Stimulated activated CD8-positive, alpha-beta memory T cell treated with anti-CD3 and anti-CD28 coated beads, Interleukin-7, amount 100 ng/mL, for 24 hours (primary cell): ENCODE measurements at places on chromosomes 7 and 10.

DNA sequence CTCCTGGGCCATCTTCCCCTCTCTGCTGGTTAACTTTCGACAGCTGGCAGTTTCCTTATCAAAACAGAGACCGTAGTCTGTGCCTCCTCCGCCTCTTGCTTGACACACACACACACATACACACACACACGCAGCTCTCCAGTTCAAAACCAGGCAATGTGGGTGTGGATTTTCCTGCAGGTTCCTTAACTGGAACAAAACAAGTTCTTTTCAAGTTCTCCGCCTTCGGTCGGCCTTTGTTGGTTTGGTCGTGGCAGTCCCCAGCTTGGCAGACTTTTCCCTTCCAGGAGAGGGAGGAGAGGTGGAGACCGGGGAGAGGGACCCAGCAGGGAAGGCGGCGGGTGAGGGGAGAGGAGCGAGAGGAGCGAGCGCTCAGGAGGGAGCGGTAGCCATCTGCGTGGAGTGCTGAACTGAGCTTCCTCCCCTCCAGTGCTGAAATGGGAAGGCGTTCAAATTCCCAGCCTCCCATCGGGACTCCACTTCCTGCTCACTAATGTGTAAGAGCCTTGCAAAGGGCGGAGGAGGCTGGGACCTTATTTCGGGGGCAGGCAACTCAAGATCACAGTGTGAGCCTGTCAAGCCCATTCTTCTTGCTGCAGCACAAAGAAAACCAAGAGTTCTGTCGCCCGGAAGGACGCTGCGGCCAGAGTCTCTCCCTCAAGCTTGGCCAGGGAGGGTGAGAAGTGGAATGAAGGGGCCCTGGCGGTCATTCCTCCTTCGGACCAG lies 120.6 kb downstream of the PRPF18 start:
- no peak for DNase-seq

DNA sequence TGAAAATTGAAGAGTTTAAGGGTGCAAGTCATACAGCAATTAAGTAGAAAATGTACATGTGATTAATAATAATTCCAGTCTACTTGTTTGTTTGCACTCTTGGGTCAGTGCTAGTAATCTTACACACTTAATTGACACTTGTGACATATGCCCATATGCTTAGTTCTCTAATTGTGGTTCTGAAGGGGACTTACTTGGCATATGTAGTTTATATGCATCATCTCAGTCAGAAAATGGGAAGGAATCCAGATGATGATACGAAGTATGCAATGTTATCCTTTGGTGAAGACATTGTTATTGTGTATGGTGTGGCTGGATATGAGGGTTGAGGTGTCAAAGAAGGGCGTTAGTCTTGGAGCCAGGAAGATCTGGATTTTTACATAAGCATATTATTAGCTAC lies 193.5 kb upstream of the HDAC9 start:
- no peak for DNase-seq

GRCh38 chr10:105585753-105586152 lies 944.7 kb downstream of the SORCS3 start:
- no peak for DNase-seq

- no peak for DNase-seq
These were observed 1.3 kb downstream of the INSYN2A start for GRCh38 chr10:127195041-127195506.

DNA sequence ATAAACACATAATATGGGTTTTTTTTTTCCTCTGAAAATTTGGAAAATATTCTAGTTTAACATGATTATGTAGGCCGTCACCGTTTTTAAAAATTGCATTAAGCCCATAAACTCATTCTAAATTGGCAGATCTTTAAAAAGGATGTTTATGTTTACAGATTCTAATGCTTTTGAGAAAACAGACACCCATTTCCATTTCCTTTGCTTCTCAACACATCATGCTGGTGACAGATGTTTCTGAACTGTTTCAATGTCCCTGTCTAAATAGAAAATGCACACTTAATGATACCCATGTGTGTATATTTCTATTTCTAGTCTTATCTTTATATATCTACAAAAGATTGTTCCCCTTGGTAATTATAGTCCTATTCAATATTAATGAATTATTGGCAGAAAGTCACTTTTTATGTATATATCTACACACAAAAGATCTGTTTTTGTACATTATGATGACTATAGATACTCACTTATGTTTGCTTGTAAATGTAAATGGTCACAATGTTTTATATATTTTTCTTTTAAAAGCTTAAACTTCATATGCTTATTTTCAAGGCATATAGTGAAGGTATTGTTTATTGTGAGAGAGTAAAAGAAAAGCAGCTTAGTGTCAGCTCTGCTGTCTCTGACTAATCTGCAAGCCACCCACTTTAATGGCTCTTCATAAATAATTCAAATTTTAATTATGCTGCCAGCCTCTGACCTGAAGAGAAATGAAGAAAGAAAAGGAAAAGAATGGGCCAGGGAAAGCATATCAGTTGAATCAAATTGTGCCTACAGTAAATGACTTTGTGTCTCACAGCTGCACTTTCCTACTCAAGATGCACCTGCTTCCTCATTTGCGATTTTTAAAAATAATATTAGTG lies 179.4 kb downstream of the CACNA2D1 start:
- DNase-seq: no peak

DNA sequence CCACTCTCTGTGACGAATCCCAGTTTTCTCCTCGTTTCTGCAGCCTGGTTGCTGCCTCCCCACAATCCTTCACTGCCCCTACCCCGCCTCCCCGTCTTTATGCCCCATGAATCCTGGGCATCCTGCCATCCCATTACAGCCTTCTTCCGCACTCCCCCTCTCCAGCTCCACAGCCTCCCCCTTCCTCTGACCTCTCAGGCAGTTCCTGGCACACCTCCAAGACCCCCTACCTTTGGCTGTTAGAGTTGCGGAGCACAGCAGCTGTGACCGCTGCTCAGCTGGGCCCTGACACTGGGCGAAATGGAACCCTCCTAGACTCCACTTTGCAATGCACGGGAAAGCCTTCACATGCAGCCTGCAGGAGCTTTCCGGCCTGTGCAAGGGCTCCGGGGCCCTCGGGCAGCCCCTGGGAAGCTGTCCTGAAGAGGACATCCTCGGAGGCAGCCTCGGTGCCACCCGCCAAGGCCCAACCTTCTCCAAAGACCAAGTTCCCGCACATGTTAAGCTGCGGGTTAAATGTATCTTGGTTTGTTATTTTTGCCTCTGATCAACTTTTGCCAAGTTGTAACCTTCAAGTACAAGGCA lies 400.7 kb upstream of the MKI67 start:
- DNase-seq: no peak

DNA sequence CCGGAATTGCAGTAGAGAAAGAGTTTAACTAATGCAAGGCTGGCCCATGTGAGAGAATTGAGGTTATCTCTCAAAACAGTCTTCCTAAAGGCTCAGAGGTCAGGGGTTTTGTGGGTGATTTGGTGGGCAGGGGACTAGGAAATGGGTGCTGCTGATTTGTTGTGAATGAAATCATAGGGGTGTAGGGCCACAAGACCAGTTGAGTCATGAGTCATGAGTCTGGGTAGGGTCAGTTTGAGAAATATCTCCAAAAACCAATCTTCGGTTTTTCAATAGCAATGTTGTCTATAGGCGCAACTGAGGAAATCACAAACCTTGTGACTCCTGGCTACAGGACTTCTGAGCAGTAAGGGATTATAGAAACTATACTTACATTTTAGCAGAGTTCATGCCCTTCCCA lies 460.0 kb upstream of the NRP1 start:
- DNase-seq: no peak

- no peak for DNase-seq
These were observed 774.7 kb downstream of the SUGCT start for GRCh38 chr7:40909346-40909980.

- no peak for DNase-seq
These were observed 13.8 kb downstream of the ZSCAN21 start for GRCh38 chr7:100063376-100063775.

DNA sequence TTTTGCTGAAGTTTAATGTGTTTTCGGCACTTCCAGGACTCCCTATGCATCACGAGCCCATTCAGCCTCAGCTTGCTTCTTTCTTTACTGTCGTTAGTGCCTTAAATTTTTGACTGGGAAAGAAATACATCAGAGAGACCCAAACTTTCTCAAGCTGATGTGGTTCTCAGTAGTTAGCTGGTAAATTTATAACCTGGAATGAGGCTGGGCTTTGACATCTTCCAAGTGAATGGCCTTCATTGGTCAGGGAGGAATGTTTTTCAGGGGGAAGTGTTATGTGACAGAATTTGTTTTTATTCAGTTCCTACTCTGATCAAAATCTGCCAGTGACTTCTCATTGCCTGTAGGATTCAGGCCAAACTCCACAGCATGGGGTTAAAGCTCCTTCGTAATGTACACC lies 296.9 kb downstream of the SORCS3 start:
- DNase-seq: no peak

DNA sequence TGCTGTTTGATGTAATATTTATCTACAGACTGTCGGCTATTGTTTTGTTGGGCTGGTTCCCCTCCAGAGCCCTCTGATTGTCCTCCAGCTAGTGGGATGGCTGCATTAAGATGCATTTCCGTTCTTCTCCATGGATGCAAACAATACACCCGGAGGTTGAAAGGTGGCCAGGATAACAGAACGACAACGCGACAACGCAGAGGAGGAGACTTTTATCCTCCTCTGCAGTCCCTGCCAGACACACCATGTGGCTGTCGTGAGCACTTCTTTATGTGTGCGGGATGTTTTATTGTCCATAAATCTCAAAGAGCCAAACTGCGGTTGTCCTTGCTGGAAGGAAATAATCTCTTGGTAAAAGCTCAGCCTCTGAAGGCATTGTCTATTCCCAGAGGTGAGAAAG lies 39.1 kb upstream of the TCERG1L start:
- DNase-seq: no peak

DNA sequence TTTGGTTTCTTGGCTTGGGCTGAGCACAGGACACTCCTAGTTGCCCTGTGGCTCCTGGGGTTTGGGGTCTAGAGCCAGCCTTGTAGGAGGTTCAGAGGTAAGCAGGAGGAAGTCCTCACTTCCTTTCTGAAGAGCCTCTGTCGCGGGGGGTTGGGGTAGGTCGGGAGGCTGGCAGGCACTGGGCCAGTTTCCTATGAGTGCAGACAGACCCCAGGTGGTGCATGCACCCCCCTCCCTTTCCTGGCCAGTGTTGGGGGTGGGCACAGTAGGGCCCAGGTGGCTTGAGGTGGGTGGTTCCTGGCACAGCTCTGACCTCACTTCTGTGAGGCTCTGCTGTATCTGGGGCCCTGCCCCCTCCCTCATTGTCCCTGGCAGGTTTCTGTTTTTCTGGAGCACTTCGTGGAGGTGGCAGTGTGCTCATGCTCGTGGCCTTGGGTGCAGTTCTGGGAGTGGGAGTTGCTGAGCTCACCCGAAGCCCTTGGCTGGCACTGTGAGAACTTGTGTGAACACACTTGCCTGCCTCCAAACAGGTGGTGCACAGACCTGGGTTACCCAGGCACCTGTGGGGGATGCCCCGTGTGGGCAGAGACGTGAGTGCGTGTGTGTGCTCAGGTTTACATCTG lies 1.8 kb downstream of the PALD1 start:
- DNase-seq: no peak

GRCh38 chr10:63236113-63236935 lies 103.2 kb downstream of the NRBF2 start:
- no peak for DNase-seq

DNA sequence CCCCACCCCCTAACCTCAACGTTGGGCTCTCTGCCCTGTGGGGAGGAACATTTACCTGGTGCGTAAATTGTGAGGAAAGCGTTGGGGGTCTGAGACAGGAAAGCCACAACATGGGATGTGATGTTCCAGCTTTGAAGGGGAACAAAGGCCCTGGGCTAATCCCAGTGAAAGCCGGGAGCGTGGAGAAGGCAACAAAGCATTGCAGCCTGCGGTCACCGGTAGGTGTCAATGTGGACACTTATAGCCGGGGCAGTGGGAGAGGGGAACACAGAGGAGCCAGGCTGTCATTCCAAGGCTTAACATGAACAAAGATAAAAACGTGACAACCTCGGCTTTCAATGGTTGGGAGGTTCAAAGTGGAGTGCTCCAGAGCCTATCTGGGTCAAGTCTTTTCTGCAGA lies 12.7 kb downstream of the PTF1A start:
- no peak for DNase-seq

DNA sequence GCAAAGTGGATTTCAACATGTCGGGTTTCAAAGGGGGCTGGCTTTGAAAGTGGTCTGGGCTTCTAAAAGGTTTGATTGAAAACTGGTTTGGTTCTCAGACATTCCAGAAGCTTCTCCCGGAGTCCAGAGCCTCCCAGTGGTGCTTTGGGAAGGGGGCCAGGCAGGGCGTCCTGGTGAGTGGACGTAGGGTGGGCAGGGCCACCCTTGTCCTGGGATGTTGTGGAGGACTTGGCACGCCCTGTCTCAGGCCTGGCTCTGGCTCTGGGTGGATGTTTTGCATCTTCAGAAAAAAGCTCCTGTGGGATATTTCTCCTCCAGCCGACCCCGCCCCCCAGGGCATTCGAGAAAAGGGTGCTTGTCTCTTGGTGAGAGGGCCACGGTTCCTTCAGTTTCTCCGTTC lies 31.2 kb downstream of the GRIFIN start:
- DNase-seq: no peak

GRCh38 chr7:43099750-43100149 lies 12.7 kb upstream of the HECW1 start:
- no peak for DNase-seq

DNA sequence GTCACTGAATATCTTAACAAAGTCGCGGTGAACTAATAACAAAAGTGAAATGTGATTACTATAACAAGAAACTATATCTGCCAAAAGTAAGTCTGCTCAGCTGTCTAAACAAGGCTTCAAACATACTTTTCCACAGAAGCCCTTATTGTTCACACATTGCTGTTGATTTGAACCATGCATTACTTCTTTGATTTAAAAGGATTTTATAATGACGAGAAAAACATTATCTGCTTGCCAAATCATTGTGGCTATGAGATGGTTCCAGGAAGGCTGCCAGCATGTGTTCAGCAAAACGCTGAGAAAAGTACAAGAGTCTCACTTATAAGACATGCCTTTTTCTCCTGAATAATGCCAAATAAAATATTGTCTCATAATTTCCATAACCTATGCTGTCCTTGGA lies 24.4 kb downstream of the RNF133 start:
- DNase-seq: no peak

- DNase-seq: no peak
These were observed 59.4 kb downstream of the ST7 start for GRCh38 chr7:117012696-117013095.
